AG04449 (cell line): ENCODE measurements at places on chromosomes 5 and 9.

DNA sequence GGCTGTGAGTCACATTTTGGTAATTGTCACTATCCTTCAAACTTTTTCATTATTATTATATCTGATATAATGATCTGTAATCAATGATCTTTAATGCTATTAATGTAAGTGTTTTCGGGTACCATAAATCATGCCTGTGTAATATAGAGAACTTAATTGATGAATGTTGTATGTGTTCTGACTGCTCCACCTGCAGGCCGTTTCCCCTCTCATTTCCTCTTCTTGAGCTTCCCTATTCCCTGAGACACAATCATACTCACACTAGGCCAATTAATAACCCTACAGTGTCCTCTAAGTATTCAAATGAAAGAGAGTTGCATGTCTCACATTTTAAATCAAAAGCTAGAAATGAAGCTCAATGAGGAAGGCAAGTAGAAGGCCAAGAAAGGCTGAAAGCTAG, 420.9 kb upstream of the SGCD start:
- DNase-seq: no peak

DNA sequence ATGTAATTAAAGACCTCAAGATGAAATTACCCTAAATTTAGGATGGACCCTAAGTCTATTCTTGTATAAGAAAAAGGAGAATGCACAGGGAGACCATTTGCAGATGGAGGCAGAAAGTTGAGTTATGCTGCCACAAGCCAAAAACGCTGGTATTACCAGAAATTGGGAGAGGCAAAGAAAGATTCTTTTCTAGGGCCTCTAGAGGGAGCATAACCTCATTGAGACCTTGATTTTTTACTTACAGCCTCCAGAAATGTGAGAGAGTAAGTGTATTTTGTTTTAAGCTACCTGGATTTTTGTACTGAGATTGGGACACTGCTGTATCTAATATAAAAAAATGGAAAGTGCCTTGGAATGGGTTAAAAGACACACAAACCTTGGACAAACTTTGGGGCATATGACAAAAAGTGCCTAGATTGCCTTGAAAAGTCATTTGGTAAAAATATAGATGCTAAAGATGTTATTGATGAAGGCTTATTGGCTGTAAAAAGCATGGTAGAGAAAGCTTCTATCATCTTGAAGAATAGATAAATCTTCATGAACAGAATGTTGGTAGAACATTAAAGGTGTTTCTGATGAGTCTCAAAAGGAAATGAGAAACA, 174.7 kb upstream of the PRDM9 start:
- DNase-seq: no peak

GRCh38 chr5:57824047-57824446, 341.4 kb upstream of the ACTBL2 start:
- DNase-seq: peak; percentile 74

- no peak for DNase-seq
Observed at GRCh38 chr5:160787240-160787639, 64.8 kb downstream of the ATP10B start.

GRCh38 chr5:179870952-179871351, 12.3 kb upstream of the MRNIP start:
- DNase-seq: no peak

GRCh38 chr9:117151716-117152115, 263.1 kb downstream of the ASTN2 start:
- DNase-seq: no peak

- peak; percentile 87 for DNase-seq
Observed at GRCh38 chr5:150540615-150541396, 32.9 kb downstream of the NDST1 start.
